Caki2 (cell line): ENCODE measurements at places on chromosomes 4 and X.

DNA sequence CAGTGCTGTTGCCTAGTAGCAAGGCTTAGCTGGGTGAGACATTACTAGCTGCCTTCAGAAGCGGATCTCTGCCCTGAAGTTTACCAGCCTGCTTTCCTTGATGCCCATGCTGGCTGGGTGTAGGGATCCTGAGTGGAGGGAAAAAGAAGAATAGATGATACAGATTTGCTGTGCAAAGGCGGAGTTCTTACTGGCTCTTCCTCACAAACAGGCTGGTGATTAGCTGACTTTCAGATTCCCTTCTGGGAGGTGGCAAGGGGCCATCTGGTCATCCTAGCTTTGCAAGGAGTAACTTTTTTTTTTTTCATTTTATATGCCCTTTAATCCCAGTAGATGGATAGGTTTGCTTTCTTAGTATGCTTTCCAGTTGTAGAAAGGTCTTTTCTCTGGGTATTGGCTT is 44.8 kb downstream of the SMARCA5 start:
- DNase-seq: no peak

DNA sequence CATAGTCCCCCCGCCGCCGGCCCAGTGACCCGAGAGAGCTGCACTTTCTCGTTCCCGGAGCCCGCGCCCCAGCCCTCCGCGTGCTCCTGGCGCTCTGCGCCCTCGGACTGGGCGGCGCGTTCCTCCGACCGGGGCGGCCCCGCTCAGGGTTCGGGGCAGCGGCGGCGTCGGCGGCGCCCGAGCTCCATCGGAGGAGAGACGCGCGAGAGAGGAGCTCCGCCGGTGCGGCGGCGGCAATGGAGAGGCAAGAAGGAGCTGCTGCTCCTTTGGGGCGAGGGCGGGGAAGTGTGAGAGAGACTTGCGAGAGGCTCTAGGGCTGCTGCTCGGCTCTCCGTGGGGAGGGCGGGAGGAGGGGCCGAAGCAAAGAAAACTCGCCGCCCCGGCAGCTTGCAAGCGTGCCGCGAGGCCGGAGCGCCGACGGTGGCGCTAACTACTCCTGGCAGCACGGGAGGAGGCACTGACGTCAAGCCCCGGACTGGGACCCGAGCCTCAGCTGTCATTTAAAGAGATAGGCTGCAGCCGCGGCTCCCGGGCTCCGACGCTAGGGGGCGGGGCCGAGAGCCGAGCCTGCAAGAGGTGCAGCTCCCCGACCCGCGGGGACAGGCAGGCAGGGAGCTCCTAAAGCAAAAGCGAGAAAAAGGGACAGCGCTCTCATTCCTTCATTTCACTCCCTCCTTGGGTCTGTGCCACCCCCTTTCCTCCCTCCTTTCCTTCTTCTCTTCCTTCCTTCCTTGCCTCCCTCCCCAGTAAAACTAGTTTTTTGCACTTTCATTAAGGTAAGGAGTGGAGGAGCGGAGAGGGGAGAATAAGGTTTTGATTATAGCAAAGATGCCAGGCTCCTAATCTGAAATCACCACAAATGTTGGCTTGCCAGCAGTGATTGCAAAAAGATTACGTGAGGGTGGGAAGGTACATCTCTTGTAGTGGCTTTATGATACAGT is at the start of gene KCTD8:
Gene KCTD8 (minus strand): TSS at position 289 of the 941 bp plus-strand sequence.
- peak; percentile 91 for DNase-seq

GRCh38 chr4:178577933-178578332 is 1135.7 kb upstream of the AGA start:
- DNase-seq: no peak

DNA sequence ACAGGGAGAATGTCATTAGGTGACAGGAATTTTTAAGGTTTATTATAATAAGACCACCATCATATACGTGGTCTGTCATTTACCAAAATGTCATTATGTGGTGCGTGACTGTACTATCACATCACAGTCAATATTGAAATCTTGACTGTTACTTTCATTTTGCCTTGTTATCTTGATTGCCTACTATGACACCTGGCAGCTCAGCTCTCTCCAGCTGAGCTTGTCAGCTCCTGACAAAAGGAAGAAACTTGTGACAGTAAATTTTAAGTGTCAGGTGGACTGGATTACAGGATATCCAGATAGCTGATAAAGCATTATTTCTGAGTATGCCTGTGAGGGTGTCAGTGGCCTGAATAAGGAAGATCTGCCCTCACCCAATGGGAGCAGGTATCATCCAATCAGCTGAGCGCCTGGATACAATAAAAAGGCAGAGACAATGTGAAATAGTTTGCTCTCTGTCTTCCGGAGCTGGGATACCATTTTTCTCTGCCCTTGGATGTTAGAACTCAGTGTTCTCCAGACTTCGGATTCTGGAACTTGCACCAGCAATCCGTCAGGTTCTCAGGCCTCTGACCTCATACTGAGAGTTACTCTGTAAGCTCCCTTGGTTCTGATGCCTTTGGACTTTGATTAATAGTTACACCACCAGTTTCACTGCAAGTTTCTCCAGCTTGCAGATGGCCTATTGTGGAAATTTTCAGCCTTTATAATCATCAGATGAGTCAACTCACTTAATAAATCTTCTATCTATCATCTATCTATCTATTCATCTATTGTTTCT is 1454.7 kb upstream of the IGFBP7 start:
- no peak for DNase-seq

DNA sequence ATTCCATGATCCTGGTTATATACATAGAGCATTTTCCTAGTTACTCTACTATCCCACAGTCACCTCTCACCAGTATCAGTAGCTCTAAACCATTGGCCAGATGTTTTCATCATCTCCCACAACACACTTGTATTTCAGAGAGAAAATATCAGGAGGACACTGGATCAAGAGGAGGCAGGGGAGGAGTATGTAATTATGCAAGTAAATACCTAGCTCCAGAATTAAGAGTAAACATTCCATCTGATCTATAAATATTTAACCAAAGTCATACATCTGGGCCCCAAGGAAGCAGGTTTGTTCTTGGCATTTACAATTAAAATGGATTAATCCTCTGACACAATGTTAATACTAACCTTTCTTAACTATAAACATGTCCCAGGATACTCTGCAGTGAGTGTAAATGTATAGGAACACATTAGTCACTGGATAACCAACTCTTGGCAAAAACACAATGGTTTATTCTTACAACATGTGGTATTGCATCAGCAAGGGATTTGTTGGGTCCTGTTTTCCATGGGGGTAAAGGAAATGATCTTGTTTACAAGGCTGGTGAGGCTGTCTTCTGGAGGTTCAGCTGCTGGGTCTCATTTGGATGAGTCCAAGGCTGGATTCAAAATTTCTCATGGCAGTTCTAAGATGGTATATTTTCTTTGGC is 170.1 kb downstream of the ATG4A start:
- no peak for DNase-seq

DNA sequence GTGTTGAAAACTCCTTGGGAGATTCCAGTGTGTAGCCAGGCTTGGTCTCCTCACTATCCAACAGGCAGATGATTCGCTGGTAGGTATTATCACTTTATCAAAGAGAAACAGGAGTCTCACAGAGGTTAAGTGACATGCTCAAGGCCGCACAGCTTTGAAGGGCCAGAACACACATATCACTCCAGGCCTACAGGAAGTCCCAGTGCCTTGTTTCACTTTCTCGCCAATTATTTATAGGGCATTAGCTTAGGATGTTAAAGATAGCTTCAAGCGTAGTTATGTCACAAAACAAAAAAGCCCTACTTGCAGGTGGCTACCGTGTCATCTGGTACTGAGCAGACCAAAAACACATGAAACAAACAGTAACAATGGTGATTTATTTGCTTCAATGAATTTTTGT is 13.2 kb downstream of the ATP8A1 start:
- DNase-seq: no peak

DNA sequence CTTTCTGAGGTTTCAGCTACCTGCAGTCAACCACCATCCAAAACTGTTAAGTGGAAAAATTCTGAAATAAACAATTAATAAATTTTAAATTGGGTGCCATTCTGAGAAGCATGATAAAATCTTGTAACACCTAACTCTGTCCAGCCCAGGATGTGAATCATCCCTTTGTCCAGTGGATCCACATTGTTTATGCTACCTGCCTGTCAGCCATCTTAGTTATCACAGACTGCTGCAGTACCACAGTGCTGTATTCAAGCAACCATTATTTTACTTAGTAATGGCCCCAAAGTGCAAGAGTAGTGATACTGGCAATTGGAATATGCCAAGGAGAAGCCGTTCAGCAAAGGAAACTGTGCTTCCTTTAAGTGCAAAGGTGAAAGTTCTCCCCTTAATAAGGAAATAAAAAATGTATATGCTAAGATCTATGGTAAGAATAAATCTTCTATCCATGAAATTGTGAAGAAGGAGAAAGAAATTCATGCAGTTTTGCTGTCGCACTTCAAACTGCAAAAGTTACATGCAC is 20.6 kb downstream of the CAMK2D start:
- no peak for DNase-seq

DNA sequence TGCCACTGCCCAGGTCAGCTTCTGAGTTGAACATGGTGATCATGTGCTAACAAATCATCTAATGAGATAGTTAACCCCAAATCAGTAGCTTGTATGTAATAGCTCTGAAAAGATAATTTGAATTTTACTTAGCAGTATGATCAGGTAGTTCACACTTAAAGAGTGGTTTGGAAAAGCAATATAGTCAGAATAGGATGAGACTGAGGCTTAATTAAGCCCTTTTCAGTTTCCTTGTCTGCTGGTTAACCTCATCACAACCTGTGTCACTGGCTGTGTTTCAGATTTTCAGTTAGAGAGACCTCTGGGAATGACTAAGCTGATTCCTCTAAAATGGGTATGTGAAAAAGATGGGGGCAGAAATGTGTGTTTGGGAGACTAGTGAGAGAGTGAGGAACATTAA is 38.1 kb downstream of the GPR174 start:
- DNase-seq: no peak

DNA sequence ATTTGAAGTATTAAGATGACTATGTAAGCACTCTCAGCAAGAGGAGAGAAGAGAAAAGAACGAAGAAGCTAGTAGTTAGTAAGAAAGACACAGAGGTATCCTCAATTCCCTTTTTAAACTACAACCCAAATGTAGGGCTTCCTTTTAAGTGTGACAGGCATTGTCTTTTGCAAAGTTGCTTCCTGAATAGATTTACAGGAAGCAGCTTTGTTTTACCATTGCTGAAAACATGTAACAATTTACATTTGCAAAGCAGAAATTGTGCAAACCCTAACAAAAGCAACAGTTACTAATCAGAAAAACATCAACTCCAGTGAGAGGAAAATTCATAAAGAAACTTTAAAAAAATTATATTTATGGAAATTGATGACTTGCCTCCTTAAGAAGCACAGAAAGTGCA is 96.4 kb downstream of the FAM13A start:
- DNase-seq: no peak

DNA sequence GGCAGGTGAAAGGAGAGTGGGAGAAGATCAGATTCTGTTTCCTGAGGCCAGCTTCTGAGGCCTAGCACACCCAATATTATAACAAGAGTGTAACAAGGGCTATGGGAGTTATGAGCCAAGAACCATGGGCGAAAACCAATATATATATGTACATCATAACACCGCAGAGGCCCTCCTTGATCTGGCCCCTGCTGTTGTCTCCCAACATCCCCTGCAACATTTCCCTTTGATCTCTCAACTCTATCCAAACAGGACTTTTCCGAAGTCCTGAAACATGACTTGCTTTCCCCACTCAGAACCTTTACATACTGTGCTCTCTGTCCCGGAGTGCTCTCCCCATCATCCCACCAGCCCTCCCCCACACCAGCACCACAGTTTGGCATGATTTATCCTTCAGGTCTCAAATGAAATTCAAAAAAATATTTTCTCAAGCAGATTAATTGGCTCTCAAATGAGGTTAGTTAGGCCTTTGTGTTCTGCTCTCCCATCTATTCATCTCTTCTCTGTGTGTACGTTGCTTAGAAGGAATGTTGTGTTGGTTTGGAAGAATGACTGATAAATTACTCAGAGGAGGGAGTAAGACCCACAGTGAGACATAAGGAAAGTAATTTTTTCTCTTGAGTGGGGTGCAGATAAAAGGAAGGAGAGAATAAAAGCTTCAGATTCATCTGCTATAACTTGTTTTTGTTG is 58.1 kb upstream of the SMIM10 start:
- peak; percentile 38 for DNase-seq

DNA sequence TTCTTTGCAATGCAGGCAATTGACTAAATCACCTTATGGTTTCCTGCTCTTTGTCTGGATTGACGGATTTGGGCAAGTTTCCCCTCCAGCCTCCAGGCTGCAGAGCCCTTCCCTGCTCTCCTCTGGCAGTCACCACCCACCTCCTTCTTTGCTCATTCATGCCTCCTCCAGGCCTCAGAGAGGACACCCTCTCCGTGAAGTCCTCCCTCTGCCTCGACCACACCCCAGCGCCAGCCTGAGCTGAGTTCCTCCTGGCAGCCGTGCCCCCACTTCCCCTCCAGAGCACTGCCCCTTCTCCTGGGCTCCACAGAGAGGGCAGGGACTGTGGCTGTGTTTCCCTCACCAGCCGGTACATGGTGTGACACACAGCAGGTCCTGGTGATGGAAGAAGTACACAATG is 53.7 kb downstream of the DCTD start:
- no peak for DNase-seq

- DNase-seq: no peak
Observed at GRCh38 chrX:153927672-153927921, 1.5 kb upstream of the ARHGAP4 start.

DNA sequence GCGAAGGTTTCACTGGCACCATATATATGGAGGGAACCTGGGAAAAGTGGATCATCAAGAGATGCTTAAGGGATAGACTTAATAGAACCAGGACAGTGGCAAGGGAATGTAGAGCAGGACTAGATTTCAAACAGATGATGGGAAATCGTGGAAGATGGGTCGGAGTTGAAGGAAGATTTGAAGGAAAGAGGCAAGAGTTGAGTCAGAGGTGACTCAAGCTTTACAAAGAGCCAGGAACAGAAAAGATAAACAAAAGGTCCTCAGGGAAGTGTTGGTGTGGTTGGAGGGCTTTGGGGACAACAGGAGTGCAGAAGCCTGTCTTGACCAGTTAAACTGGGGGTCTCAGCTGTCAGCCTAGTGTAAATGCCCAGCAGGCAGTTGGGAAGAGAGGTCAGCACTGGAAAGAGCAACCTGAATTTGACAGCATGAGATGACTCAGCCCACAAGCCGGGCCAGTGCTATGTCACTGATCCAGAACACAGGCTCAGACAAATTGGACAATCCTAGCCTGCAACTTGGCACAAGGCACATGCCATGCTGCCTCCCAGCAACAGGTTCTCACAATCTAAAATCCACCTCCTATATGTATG is 230.5 kb downstream of the IDS start:
- DNase-seq: peak; percentile 23

GRCh38 chrX:134431894-134432293 is 28.1 kb upstream of the HPRT1 start:
- DNase-seq: peak; percentile 15

DNA sequence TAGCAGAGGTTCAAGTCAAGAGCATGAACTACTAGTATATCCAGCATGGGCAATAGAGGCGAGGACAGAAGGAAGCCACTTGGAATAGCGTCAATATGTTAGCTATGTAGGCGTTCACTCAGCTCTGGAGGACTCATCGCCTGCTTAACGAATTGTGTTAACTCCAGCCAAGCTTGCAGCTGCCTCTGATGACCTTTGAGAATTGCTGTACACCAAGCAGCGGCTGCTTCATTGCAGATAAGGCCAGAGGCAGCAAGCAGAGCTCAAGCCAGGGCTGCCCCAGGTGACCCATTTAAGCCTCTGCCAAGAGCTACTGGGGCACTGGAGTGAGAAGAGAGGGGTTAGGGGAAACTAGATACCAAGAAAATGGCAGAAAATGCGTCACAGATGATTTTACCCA is 160.2 kb upstream of the IGFBP7 start:
- DNase-seq: no peak

- no peak for DNase-seq
Observed at GRCh38 chr4:2735869-2736268, 20.3 kb downstream of the TNIP2 start.

GRCh38 chr4:88567591-88567990 is 24.7 kb upstream of the HERC3 start:
- DNase-seq: no peak

GRCh38 chrX:7055386-7056137 is 92.0 kb upstream of the STS start:
- DNase-seq: no peak
